Stimulated activated CD4-positive, alpha-beta T cell treated with anti-CD3 and anti-CD28 coated beads, Interleukin-15, amount 100 ng/mL, for 1 hour (primary cell): ENCODE measurements at places on chromosomes 11 and 22.

DNA sequence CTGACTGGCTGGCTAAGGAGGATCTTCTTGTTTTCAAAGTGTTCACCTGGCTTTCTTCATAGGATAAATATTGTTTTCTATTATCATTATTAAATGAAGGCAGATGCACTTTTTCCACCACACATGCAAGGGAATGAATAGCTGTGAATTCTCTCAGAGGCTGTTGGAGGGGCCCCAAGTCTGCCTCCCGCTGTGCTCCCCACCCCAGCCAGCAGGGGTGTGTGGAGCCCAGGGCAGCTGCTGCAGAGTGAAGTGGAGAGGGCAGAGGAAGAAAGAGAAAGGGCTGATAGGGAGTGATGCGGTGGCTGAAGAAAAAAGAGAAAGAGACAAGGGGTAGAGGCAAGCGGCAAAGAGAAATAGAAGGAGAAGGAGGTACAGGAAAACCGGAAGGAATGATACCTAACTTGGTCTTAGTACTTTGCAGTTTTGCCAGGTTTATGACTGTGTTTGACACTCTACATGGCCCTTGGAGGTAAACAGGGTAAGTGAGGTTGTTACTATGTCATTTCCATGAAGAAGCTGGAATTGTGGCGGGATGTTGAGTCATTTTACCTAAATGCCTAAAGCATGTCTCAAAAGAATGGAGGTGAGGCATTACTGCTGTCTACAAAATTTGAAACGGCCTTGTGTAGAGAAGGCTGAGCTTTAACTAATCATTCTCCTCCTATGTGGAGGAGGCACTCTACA lies 145.7 kb upstream of the B3GAT1 start:
- DNase-seq, result no peak

DNA sequence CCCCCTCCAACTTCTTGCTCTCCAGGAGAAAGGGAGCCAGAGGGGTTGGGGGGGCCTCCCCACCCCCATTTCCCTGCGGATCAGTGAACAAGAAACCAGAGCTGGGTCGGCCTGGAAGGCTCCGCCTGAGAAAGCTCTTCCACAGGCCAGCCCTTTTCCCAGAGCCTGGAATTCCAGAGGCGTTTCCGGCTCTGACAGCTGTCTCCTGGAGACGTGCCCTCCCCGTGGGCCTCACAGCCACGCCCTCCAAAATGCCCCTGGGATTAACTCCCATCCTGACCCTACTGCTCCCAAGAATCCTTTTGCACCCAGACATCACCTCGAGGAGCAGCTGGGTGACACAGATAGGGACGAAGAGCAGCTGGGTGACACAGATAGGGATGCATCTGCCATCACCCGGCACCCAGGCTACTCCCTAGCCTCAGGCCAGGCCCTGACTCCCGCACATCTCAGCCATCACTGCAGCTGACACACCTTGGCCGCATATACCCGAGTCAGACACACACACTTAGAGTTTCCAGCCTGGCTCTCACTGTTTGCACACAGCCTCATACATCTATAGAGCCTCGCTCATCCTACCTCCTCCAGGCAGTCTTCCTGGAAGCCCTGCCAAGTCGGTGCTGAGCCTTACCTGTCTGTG lies 7.6 kb upstream of the CDC42EP1 start:
- no peak for DNase-seq

DNA sequence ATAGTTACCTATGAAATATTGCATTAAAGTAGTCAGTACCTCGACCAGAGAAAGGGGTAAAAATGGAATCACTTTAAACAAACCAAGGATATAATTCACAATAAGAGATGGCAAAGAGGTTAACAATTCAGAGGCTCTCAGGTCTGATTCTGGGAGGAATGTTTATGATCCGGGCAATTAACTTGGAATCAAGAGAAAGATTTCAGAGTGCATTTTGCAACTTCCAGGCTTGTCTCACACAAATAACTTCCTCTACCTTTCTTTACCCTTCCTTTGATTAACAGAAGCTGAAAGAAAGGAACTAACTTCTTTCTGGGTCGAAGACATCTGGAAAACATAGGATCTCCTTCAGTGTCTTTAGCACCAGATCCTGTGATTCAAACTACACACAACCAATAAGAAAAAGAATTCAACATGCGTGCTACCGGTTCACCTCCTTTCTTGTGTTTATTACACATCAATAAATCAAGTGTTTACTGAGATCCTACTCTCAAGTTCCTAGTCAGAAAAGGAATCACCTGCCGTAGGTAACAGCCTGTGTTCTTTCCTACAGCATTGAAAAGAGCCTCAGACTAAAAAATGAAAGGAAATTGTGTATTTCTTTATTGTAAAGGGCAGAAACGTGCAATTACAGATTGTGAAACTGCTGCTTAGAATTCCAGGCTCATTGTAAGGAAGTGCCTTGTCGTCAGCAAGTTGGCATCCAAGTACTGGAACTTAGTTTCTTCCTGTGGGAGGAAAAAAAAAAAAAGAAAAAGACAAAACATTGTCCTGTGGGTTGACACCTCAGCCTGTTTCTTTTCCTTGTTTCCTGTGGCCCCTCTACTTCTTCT lies 29.5 kb downstream of the CARD18 start:
- DNase-seq, result no peak

DNA sequence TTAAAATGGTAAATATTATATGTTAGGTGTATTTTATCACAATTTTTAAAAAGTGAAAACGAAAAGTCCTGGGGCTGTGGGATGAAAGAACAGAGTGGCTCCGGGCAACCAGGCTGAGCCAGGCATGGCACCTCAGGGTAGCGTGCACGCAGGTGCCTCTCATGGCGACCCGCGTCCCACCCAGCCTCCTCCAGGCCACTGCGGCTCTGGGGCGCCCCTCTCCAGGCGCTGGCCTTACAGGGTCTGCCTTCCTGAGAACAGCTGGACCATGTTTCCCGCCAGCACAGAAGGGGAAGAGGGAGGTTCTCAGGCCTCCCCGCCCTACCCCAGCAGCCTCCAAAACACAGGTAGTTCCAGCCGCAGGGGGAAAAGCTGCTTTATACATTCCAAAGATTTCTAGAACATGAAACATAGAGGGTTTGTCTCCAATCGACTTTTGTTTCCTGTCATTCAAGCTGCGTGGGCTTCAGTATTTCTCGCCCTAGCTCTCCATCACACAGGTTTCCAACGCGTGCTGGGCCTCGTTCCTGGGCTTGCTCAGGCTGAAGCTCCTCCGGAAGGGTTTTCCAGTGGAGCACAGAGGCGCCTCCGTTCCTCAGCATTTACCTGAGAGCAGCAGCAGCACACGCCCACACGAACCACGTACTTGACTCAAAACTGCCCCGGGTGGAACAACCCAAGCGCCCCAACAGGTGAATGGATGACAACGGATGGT lies 10.5 kb downstream of the EHD1 start:
- no peak for DNase-seq

- no peak for DNase-seq
Observed at GRCh38 chr22:40432157-40432556, 61.8 kb downstream of the SGSM3 start.

DNA sequence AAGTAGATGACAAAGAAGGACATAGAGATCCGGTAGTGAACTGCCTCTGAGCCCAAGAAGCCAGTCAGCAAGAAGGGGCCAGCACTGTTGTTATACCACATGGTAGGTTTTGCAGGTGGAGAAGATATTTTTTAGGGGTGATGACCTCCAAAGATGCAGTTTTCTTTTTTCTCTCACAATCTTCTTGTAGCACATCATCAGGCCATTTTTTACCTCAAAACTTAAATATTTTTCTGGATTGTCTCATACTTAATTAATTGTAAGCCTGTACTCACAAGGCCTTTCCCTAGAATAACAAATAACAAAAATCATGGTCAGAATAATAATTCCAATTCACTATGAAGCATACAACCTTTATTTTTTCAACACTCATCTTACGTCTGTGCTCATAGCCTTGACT lies at the start of gene OR51B4:
Gene OR51B4, minus strand, starts transcription at position 101 of the 400 bp plus-strand sequence. Its CDS starts 0 bp downstream, at position 101.
- no peak for DNase-seq

DNA sequence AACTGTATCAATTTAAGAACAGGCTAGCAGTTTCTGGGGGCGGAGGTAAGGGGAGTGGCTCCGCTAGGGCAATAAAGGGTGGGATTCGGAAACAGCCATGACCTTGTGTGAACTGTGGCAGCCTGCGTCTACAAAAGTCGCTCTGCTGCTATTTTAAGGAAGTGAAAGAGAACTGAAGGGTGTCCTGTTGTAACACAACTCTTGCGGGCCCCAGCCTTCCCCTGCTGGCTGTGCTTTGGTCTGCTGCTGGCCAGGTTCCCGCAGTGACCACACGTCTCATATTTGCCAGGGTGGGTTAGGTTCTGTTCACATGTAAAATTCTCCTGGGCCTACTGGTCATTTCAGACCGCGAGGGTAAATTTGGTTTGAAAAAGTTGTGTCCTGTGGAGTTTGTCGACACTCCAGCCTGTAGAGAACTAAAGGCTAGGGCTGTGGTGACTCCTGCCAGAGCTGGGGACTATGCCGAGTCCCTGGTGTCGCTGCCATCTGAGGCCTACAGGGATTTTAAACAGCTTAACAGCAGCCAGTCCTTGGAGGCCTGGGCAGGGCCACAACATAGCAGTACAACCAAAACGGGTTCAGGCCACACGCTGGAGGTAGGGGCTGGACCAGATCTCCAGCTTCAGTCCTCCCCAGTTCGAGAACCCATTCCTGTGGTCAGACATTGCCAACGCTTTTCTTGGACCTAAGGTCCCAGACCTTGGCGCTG lies 1.1 kb upstream of the PPFIBP2 start:
- no peak for DNase-seq

- no peak for DNase-seq
Observed at GRCh38 chr11:94519478-94520084, 7.3 kb downstream of the C11orf97 start.

GRCh38 chr11:74322667-74323066 lies 11.2 kb upstream of the P4HA3 start:
- DNase-seq, result no peak

DNA sequence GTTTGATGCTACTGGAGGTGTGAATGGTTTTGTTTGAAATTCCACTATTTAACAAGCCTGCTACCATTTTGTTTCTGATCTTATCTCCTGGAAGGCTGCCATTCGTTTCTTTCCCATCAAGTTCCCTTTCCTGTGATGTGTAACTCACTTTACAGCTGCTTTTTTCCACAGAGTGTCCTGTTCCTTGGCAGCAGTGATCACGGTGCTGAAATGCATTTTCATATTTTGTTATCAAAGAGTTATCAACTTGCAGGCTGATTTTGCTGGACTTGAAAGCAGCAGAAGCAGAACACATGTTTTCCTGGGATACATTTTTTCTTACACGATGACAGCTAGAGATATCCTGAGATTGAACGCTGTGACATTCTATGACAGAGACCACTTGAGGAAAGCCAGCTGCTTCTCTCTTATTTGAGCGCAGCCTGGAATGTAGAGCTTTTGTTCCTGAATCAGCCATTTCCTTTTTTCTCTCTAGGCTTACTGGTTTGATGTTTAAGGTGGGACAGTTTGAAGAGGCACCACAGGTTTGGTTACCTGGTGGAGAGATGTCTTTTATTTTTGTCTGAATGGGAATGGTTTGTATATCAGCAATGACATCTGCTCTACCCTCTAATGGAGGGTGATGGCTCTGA lies 34.7 kb downstream of the PRR14L start:
- DNase-seq, result no peak

GRCh38 chr11:64746486-64746885 lies 2.5 kb upstream of the RASGRP2 start:
- DNase-seq, result no peak

GRCh38 chr11:3359092-3359824 lies 19.7 kb downstream of the ZNF195 start:
- no peak for DNase-seq

- no peak for DNase-seq
Observed at GRCh38 chr11:101915791-101916291, 481 bp downstream of the ANGPTL5 start.

GRCh38 chr11:16603890-16604793 lies 134.3 kb upstream of the C11orf58 start:
- DNase-seq, result no peak

- no peak for DNase-seq
Observed at GRCh38 chr11:294780-295179, 4.5 kb downstream of the IFITM5 start.

DNA sequence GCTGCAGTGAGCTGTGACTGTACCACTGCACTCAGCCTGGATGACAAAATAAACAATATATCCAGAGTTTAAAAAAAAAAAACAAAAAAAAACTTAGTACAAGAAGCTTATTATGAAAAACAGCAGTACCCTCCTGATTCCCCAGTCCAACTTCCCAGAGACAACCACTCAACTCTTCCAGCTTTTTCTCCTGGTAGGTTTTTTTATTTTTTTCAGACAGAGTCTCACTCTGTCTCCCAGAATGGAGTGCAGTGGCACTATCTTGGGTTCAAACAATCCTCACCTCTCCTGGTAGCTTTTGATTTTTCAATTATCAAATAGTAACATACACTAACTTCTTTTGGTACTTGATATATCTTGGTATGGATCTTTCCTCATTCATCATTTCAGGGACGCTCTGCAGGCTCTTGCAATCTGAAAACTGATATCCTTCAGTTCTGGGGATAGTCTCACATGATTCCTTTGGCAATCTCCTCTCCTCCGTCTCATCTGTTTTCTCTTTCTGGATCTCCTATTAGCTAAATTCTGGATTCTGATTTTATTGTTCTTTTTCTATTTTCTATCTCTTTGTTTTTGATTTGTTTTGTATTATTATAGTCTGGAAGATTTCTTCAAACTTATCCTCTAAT lies 44.9 kb downstream of the ALG9 start:
- no peak for DNase-seq

DNA sequence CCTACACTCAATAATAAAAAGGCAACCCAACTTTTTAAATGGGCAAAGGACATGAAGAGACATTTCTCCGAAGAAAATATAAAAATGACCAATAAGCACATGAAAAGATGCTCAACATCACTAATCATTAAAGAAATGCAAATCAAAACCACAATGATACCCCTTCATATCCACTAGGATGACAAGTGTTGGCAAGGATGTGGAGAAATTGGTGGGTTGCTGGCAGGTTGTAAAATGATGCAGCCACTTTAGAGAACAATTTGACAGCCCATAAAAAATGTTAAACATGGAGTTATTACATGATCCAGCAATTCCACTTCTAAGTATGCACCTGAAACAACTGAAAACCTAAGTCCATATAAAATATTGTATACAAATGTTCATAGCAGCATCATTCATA lies 73.2 kb upstream of the LMO2 start:
- no peak for DNase-seq

- DNase-seq, result no peak
Observed at GRCh38 chr22:30880181-30880601, 88.4 kb downstream of the MORC2 start.

- DNase-seq, result no peak
Observed at GRCh38 chr22:29720811-29721323, 1.1 kb downstream of the CABP7 start.
